ENCODE measurements at places on chromosomes 6 and 20. TPM values are rescaled to one million over a fixed set of nuclear protein-coding genes. Genes with fewer than 3 reads are reported as not detected.

Gene ECT2L
- polyA plus RNA-seq: 0.23 TPM

Gene USP49
- 1.5 TPM for polyA plus RNA-seq

Gene FAM229B
- 75.2 TPM for polyA plus RNA-seq

Gene SLC26A8
- not detected for polyA plus RNA-seq

Gene CLDN20
- polyA plus RNA-seq: not detected

Gene PACRG
- 4.9 TPM for polyA plus RNA-seq

Gene GJA10
- polyA plus RNA-seq: not detected

Gene AFG1L
- 3.9 TPM for polyA plus RNA-seq

Gene C20orf202
- polyA plus RNA-seq: 0.27 TPM

Gene TBX18
- 5.7 TPM for polyA plus RNA-seq

Gene PABPC1L
- polyA plus RNA-seq: 3.3 TPM
